Stomach (tissue), 19 donors: ENCODE measurements at places on chromosomes 3 and 15. TPM values are rescaled to one million over a fixed set of nuclear protein-coding genes. Genes with fewer than 3 reads are reported as not detected.

Gene TYRO3
- 3.6 TPM for polyA plus RNA-seq

Gene TNNC1
- 4.9 TPM for polyA plus RNA-seq

DNA sequence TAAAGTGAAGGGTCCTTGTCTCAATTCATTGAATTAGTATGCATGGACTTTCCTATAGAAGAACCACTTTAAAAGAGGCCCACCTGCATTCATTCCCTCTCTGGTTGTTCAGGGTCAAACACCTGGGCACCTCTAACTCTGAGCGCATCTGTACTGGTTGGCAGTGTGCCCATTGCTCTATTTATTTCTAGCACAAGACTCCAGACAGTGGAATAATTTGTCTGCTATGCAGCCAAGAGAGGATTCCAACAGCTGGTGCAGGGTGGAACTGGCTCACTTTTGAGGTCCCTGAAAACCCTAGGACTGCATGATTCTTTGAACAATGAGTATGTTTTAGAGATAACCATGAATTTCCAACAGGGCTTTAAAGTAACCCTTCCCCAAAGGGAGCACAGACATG, 57.9 kb downstream of the CCDC33 start:
- no peak for DNase-seq

DNA sequence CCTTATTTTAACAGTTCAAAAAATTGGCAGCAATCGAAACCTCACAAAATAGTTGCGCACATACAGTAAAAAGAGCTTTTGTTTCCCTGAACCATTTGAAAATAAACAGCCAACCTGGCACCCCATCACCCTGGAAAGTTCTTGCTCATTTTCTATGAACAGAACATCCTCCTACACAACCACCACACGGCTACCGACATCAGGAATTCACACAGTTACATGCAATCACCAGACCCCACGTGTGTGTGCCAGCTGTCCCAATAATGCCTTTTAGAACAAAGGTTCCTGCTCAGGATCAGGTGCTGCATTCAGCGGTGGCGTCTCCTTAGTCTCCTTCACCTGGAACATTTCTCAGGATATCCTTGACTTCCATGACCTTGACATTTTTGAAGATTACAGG, 186.5 kb downstream of the KLF13 start:
- no peak for DNase-seq

Gene CCR3
- not detected for polyA plus RNA-seq

Gene AP3B2
- polyA plus RNA-seq: 1.4 TPM
